ENCODE measurements at places on chromosomes 1 and 21. TPM values are rescaled to one million over a fixed set of nuclear protein-coding genes. Genes with fewer than 3 reads are reported as not detected.

The DYNLT4 gene
- 0.14 TPM for total RNA-seq

The BSND gene
- total RNA-seq: not detected

The MRAP gene
- total RNA-seq: not detected

The TFB2M gene
- 16.2 TPM for total RNA-seq

The GPR161 gene
- 19.6 TPM for total RNA-seq

The SVBP gene
- 19.1 TPM for total RNA-seq

The OR2T4 gene
- total RNA-seq: not detected

The PTPN22 gene
- not detected for total RNA-seq

The ZCCHC17 gene
- total RNA-seq: 36.9 TPM

The BATF3 gene
- total RNA-seq: 1.7 TPM

The NTMT2 gene
- total RNA-seq: not detected

The FALEC gene
- not detected for total RNA-seq

The LRRC3 gene
- total RNA-seq: 1.9 TPM

The MAB21L3 gene
- 0.09 TPM for total RNA-seq

The ACTL8 gene
- not detected for total RNA-seq

The CHD5 gene
- total RNA-seq: under 0.01 TPM

Data from dermis blood vessel endothelial cell (primary cell).